ENCODE measurements at places on chromosomes 5 and 9.

DNA sequence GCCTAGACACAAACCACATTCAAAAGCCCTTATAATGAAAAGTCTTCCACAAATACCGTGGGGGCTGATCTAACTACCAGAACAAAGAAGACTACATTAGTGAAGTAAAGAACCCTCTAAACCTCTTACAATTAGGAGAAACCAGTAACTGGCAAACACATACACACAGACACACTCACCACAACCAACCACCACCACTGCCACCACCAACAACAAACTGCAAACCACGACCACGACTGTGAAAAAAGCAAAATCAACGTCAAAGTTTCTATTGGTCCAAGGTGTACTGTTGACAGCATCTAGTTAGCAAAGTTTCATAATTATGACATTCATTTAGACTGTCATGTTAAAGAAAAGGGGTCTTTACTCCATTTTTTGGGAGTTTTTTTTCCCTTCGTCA, 2.7 kb downstream of the CDO1 start:
- DNase-seq = no peak

GRCh38 chr5:56350597-56351170, 117.6 kb upstream of the ANKRD55 start:
- DNase-seq = no peak

GRCh38 chr5:175003531-175003930, 279.1 kb downstream of the MSX2 start:
- DNase-seq = no peak

DNA sequence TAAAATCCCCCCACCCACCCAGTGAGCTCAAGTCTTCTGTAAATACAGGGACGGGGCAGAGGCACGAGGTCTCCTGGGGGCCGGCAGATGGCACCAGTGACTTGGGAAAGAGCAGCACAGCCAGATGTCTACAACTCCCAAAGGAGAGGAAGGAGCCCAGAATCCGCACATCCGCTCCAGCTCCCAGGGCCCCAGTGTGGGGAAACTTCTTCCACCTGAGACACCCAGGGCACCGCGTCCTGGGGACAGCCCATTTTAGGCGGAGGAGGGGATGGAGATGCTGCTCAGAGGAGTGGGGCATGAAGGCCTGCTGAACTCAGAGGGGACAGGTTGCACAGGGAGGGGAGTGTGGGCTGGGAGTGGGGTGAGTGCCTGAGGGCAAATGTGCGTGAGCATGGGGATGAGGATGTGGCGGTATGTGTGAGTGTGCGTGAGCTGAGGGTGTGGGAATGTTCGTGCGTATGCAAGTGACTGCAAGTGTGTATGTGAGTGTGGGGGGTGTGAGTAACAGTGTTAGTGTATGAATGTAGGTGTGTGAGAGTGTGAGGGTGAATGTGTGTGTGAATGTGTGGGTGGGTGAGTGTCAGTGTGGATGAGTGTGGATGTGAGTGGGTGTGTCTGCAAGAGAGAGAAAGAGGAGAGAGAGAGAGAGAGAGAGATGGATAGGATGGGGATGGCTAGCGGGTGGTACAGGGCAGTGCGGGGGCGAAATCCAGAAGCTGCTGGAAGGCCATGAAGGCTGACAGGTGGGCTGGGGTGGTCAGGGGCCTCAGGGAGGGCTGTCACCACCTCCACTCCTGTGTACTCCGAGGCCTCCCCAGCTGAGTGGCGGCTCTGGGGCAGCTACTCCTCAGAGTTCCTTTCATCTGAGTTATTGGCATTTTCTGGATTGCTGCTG, 63.5 kb downstream of the DUSP1 start:
- DNase-seq = no peak

DNA sequence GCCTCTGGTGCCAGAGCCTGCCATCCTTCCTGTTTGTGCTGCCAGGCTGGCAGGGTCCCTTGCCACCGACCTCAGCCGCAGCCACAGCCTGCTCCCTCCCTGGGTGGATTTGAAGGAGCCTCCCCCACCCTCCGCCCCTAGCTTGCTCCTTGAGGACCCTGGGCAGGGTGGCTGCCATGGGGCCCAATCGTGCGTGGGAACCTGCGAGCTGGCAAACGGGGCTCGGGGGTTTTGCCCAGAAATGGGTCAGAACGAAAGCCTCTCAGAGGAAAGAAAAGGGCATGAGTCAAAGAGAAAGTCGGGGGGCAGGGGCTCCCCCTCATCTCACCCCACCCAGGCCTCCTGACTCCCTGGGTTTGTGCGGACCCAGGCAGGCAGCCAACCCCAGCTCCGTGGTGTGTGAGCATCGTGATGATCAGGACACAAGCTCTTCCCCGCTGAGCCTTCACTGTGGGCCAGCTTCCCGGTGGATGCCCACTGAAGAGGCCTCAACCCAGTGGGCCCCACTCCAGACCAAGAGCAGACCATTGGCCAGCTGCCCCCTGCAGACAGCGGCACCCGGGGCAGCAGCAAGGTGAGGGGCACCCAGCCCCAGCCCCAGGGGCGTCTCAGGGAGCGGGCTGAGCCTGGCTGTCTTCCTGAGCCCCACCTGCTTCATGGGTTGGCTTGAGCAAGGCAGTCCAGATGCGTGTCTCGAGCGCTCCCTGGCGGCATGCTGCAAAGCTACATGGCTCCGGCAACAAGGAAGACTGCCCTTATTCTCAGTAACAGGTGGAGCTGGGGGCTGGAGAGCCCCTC, 3.0 kb upstream of the FUT7 start:
- DNase-seq = peak; percentile 88

DNA sequence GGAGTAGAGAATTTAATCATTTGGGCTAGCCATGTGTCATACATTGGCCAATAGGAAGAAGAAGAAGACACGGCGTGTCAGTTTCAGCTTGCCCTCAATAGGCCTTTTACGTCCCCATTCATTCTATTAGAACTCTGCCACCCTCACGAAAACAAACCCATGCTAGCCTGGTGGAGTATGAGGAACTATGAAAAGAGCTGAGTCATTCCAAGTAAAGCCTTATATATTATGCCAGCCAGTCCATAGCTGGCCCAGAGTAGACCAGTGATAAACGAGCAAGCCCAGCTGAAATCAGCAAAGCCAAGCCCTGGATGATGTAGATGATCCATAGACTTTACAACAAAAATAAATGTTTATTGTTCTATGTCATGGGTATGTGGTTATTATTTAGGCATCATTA, 895.1 kb downstream of the TLE1 start:
- DNase-seq = no peak

- DNase-seq = no peak
Observed at GRCh38 chr9:133770076-133770777, 32.1 kb upstream of the SARDH start.

GRCh38 chr5:140569197-140569596, 4.6 kb downstream of the SLC35A4 start:
- peak; percentile 57 for DNase-seq

DNA sequence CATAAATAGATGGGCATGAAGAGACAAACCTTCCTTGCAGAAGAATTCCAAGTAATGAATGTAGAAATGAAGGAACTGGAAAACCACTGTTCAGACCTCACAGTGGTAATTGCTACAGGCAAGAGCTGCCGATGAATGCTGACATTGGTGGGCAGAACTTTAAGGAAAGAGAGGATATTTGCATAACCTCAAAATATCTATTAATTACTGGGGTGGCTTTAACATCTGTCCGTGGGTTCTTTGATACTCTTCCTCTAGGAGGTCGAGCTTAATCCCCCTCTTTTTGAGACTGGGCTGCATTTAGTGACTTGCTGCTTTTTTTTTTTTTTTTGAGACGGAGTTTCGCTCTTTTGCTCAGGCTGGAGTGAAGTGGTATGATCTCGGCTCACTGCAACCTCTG, 34.7 kb downstream of the LAMC3 start:
- DNase-seq = no peak

- DNase-seq = no peak
Observed at GRCh38 chr9:20312732-20313131, 309.6 kb downstream of the MLLT3 start.

- no peak for DNase-seq
Observed at GRCh38 chr5:142684508-142685041, 1.3 kb downstream of the FGF1 start.

DNA sequence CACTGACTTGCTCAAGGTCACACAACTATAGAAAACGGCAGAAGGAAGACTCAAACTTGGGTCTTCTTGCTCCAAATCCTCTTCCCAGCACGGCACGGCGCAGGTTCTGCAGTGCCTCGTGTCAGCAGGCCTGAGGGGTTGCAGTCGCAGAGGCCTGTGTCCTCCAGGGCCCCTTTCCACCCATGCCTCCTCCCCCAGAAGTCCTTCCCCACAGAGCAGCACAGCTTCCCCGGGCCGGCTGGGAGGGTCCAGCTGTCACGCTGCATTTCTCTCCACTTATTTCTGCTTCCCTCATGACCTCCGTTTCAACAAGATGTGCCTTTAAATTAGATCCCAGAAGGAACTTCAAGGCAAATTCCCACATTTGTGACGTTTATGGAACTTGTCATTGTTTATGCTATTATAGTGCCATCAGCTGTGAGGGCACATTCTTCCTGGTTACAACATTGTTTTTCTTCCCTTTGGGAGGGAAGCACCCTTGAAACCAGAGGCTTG, 148.4 kb downstream of the C5orf15 start:
- no peak for DNase-seq

Measured in hematopoietic multipotent progenitor cell (in vitro differentiated cells).